ENCODE measurements at places on chromosomes 16 and 17. TPM values are rescaled to one million over a fixed set of nuclear protein-coding genes. Genes with fewer than 3 reads are reported as not detected.

GRCh38 chr17:12021623-12022140 is 1.0 kb downstream of the MAP2K4 start:
- no peaks in the 10 kb centered on the region for H3K27me3 ChIP-seq
- peaks cover 50% of the 10 kb centered on the region for H3K4me1 ChIP-seq
- no peak for DNase-seq

- H3K27ac ChIP-seq, result peak overlapping the region; percentile 83
- H3K36me3 ChIP-seq, result peaks cover 41% of the 10 kb centered on the region
- peak; percentile 25 for DNase-seq
- H3K4me3 ChIP-seq, result peak overlapping the region; percentile 14
- peaks cover 84% of the 10 kb centered on the region for H3K4me1 ChIP-seq
Observed at GRCh38 chr17:1376061-1376460, 24.0 kb downstream of the YWHAE start.

GRCh38 chr17:55327225-55328088 is 62.7 kb downstream of the HLF start:
- H3K4me3 ChIP-seq, result no peak overlapping the region
- no peak overlapping the region for H3K27ac ChIP-seq
- H3K27me3 ChIP-seq, result peaks cover 10% of the 10 kb centered on the region
- no peak for DNase-seq
- H3K4me1 ChIP-seq, result peaks cover 2% of the 10 kb centered on the region
- no peaks in the 10 kb centered on the region for H3K36me3 ChIP-seq

- H3K4me1 ChIP-seq, result peaks cover 13% of the 10 kb centered on the region
- no peak for DNase-seq
- H3K4me3 ChIP-seq, result no peak overlapping the region
- H3K27ac ChIP-seq, result no peak overlapping the region
Observed at GRCh38 chr17:48552466-48553189, 7.7 kb upstream of the HOXB2 start.

- H3K27ac ChIP-seq, result no peak overlapping the region
- no peak for DNase-seq
- no peaks in the 10 kb centered on the region for H3K36me3 ChIP-seq
- H3K4me1 ChIP-seq, result peaks cover 2% of the 10 kb centered on the region
- no peaks in the 10 kb centered on the region for H3K27me3 ChIP-seq
Observed at GRCh38 chr17:64315032-64315490, 52.0 kb upstream of the TEX2 start.

DNA sequence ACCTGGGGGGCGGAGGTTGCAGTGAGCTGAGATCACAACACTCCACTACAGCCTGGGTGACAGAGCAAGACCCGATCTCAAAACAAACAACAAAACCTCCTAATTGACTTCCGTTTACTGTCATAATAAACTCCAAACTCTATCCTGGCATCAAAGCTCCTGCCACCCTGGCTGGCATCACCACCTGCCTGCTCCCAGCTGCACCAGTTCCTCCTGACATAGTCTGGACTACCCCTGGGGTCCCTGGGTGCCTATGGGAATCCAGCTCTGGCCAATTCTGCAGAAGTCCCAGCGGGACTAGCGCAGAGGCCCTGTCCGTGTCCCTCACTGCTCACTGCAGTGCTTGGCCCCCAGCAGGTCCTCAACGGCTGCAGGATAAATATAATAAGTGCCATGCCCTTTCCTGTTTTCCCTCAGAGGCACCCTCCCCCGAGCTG is 723 bp downstream of the NTHL1 start:
- peaks cover 1% of the 10 kb centered on the region for H3K36me3 ChIP-seq
- H3K27ac ChIP-seq, result peak overlapping the region; percentile 59
- no peaks in the 10 kb centered on the region for H3K27me3 ChIP-seq

DNA sequence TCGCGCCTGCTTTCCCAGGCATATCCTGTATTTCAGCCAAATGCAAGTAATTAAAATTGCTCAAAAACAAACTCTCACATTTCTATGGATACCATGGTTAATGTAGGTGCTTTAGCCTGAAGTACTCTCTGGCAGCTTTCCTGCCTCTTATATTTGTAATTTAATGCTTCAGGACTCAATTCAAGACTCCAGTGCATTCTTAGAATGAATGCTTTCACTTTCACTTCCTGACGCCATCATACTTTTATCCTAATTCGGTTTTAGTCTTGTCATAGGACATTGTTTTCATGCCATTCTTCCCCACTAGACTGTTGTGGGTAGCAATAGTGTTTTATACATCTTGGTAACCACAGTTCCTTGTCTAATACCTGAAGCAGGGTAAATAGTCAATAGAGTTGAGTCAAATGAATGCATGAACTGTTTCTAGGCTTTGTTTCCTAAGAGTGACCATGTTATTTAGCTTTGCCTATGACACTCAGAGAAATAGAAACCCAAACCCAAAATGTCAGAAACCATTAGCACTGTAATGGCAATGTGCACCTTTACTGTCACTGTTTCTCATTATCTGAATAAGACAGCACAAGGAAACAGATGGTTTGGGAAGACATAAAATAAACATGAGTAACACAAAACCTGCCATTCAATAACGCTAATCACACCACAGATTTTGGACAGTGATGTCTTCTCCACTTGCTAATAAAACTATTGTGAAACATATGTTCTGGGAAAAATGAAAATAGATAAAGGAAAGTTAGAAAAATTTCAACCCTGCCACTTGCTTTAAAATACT is 705.5 kb downstream of the CDH11 start:
- no peak overlapping the region for H3K27ac ChIP-seq
- no peak overlapping the region for H3K4me3 ChIP-seq
- no peaks in the 10 kb centered on the region for H3K27me3 ChIP-seq
- no peak for DNase-seq

GRCh38 chr17:48620461-48621139 is 5.5 kb upstream of the HOXB8 start:
- no peak overlapping the region for H3K27ac ChIP-seq
- DNase-seq, result no peak
- no peak overlapping the region for H3K4me3 ChIP-seq
- peaks cover 83% of the 10 kb centered on the region for H3K27me3 ChIP-seq
- H3K36me3 ChIP-seq, result no peaks in the 10 kb centered on the region

Gene TBC1D3
- not detected for total RNA-seq

Gene CASKIN2
- 2.2 TPM for total RNA-seq

Gene TLCD2
- 0.09 TPM for total RNA-seq

Gene SMIM36
- not detected for total RNA-seq

Gene PRPSAP1
- 28.1 TPM for total RNA-seq

Gene TMEM204
- 14.3 TPM for total RNA-seq
